CD8-positive, alpha-beta memory T cell (primary cell): ENCODE measurements at places on chromosomes 7 and 10. TPM values are rescaled to one million over a fixed set of nuclear protein-coding genes. Genes with fewer than 3 reads are reported as not detected.

- no peak overlapping the region for H3K4me3 ChIP-seq
- no peaks in the 10 kb centered on the region for H3K27me3 ChIP-seq
- H3K27ac ChIP-seq: no peak overlapping the region
- H3K36me3 ChIP-seq: no peaks in the 10 kb centered on the region
- H3K4me1 ChIP-seq: no peaks in the 10 kb centered on the region
Observed at GRCh38 chr10:96619796-96620773, 33.3 kb upstream of the TM9SF3 start.

DNA sequence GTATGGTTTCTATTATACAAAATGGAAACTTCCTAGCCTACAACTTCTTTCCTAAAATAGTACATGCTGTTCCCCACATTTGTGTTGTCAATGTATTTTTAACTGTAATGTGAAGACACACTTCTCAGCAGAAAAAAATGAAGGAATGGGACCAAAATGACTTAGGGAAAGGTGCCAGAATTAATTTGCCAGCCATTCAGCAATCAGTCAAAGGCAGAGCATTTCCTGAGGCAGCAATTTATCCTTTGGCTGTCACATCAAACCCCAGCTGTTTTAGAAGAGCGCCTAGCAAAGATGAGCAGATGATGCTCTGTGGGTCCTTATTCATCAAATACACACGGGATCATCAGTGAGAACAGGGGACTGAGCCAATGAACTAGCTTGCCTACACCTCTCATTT lies 592.5 kb downstream of the KCNMA1 start:
- no peak overlapping the region for H3K4me3 ChIP-seq
- no peak for DNase-seq
- H3K27ac ChIP-seq: no peak overlapping the region
- no peaks in the 10 kb centered on the region for H3K27me3 ChIP-seq
- peaks cover 13% of the 10 kb centered on the region for H3K4me1 ChIP-seq
- H3K36me3 ChIP-seq: no peaks in the 10 kb centered on the region

Gene CACNB2
- not detected for total RNA-seq

Gene UMAD1
- total RNA-seq: 14.8 TPM

DNA sequence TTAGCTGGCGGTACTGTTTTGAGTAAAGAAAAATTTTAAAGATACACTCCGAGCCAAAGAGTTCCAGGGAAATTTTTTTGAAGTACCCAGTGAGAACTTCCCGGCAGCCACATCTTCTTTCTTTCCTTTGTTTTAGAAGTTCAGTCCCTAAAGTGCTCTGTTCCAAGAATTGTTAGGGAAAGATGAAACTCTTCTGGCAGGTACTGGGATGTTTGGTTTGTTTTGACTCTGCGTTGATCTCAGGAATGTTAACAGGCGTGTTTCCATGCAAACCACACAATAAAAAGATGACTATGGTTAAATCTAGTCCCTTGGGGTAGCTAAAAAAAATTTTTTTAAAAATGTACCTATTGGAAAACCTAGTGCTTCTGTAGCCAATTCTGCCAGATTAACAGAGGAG lies 224.7 kb upstream of the PHYHIPL start:
- H3K4me1 ChIP-seq: no peaks in the 10 kb centered on the region
- no peaks in the 10 kb centered on the region for H3K36me3 ChIP-seq
- H3K4me3 ChIP-seq: no peak overlapping the region
- no peaks in the 10 kb centered on the region for H3K27me3 ChIP-seq

DNA sequence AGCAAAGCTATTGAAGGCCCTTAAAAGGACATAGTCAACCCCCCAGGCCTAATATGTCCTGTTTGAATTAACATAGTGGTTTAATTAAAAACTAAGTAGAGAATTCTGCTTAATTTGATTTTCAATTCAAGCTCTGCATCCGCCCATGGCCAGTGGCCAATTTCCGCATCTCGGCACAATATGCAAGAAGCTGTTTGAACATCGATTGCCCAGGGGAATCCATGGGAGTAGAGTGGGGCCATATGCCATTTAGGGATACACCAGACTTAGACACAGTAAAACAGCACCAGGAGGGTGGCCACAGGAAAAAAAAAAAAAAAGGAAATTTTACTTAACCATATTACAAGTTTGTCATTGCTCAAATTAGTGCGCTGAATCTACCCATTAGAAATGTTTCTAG lies 100.4 kb downstream of the LMBR1 start:
- no peaks in the 10 kb centered on the region for H3K4me1 ChIP-seq
- no peak for DNase-seq
- no peaks in the 10 kb centered on the region for H3K27me3 ChIP-seq
- H3K36me3 ChIP-seq: peaks cover 4% of the 10 kb centered on the region
- no peak overlapping the region for H3K4me3 ChIP-seq

Gene MDFIC
- total RNA-seq: 131 TPM

DNA sequence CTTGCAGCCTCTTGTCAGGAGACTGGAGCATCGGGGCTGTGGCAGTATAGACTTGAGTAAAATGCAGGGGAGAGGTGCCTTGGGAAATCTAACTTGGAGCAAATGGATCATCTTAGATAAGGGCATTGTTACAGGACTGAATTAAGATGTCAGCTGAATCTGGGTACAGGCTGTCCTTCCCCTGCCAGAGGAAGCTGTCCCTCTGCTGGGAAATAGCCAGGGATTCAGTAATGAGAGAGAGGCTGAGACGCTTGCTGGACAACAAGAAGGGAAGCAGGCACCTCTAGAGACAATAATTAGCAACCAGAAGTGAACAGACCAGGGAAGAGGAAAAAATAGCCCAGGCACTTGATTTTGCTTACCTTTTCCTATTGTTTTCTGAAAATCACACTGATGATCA lies 20.7 kb upstream of the RAPGEF5 start:
- H3K36me3 ChIP-seq: no peaks in the 10 kb centered on the region
- DNase-seq: no peak
- H3K27ac ChIP-seq: no peak overlapping the region
- H3K4me1 ChIP-seq: no peaks in the 10 kb centered on the region
- no peak overlapping the region for H3K4me3 ChIP-seq

GRCh38 chr10:3107426-3107961 lies 40.1 kb downstream of the PFKP start:
- no peak overlapping the region for H3K4me3 ChIP-seq
- H3K36me3 ChIP-seq: peaks cover 42% of the 10 kb centered on the region
- H3K4me1 ChIP-seq: no peaks in the 10 kb centered on the region
- no peak for DNase-seq

- H3K4me1 ChIP-seq: no peaks in the 10 kb centered on the region
- H3K36me3 ChIP-seq: no peaks in the 10 kb centered on the region
- no peak overlapping the region for H3K27ac ChIP-seq
- no peak overlapping the region for H3K4me3 ChIP-seq
- no peaks in the 10 kb centered on the region for H3K27me3 ChIP-seq
Observed at GRCh38 chr10:15802375-15802949, 57.8 kb downstream of the MINDY3 start.

Gene PLCE1
- total RNA-seq: not detected

Gene FAM25C
- total RNA-seq: not detected

DNA sequence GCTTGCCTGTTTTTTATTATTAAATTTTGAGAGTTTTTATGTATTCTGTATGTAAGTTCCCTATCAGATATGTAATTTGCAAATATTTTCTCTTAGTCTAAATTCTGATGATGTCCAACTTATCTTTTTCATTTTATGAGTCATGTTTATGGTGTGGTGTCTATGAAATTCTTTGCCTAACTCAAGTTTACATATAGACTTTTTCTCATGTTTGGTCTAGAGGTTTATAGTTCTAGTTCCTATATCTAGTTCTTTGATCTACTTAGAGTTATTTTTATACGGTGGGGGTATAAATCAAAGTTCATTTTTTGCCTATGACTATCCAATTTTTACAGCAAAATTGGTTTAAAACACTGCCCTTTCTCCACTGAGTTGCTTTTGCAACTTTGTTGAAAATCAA lies 26.3 kb upstream of the CCDC7 start:
- DNase-seq: no peak
- H3K36me3 ChIP-seq: no peaks in the 10 kb centered on the region
- no peak overlapping the region for H3K27ac ChIP-seq
- H3K4me3 ChIP-seq: no peak overlapping the region

DNA sequence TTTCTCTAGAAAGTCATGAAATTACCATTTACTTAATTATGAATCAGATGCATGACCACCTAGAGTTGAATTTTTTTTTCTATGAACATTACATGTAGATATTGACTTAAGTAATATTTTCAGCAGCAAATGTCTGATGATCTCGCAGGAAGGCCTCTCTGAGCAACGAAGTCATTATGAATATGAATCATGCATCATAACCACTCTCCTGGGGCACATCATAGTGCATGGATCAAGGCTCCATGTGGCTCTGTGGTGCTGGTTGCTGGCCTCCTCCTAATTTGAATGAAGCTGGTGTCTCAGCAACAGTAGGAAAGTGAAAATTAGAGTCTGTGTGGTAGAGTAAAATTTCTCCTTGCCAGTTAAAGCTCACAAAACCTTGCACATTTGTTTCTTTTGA lies 121.4 kb upstream of the INHBA start:
- H3K27me3 ChIP-seq: no peaks in the 10 kb centered on the region
- no peak overlapping the region for H3K27ac ChIP-seq
- H3K36me3 ChIP-seq: no peaks in the 10 kb centered on the region
- H3K4me1 ChIP-seq: no peaks in the 10 kb centered on the region
- H3K4me3 ChIP-seq: no peak overlapping the region

Gene CPA1
- not detected for total RNA-seq

DNA sequence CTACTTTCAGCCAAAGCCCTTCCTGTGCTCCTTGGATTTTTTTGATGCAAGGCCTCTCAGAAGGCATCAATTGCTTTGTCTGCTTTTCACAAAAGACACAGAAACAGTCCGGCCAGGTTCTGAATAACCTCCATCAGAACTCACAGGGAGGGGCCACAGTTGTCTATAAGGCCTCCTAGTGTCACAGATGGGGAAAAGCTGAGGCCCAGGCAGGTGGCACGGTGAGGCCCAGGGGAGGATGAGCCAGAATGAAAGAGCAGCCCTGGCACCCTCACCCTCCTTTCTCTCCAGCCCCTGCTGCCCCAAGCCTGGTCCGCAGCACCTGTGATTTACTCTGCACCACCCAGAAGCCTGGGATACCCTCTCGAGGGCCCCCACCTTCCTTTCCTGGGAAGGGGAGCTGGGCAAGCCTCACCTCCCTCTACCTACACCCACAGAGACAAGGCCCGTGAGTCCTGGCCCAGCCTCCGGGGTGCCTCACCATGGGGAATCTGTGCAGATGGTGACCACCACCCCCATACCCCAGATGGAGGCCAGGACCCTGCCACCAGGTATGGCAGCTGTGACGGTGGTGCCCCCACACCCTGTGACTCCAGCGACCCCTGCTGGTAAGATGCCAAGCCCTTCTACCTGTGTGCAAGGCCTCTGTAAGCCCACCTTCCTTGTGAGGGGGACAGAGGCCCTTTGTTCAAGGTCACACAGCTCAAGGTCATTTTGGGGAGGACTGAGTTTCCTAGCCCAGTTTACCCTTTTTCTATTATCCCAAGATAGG lies 26.2 kb upstream of the ZNF467 start:
- no peaks in the 10 kb centered on the region for H3K27me3 ChIP-seq
- H3K36me3 ChIP-seq: no peaks in the 10 kb centered on the region
- DNase-seq: peak; percentile 36
- no peaks in the 10 kb centered on the region for H3K4me1 ChIP-seq

GRCh38 chr10:68231106-68231816 lies 652 bp downstream of the ATOH7 start:
- H3K27ac ChIP-seq: no peak overlapping the region
- H3K4me1 ChIP-seq: no peaks in the 10 kb centered on the region
- H3K36me3 ChIP-seq: no peaks in the 10 kb centered on the region
- no peak for DNase-seq
- H3K27me3 ChIP-seq: peaks cover 21% of the 10 kb centered on the region

Gene INA
- 0.73 TPM for total RNA-seq

GRCh38 chr10:103783681-103784080 lies 71.7 kb downstream of the SH3PXD2A start:
- no peak overlapping the region for H3K27ac ChIP-seq
- DNase-seq: no peak
- H3K4me3 ChIP-seq: no peak overlapping the region

Gene KCNIP2
- 0.96 TPM for total RNA-seq

DNA sequence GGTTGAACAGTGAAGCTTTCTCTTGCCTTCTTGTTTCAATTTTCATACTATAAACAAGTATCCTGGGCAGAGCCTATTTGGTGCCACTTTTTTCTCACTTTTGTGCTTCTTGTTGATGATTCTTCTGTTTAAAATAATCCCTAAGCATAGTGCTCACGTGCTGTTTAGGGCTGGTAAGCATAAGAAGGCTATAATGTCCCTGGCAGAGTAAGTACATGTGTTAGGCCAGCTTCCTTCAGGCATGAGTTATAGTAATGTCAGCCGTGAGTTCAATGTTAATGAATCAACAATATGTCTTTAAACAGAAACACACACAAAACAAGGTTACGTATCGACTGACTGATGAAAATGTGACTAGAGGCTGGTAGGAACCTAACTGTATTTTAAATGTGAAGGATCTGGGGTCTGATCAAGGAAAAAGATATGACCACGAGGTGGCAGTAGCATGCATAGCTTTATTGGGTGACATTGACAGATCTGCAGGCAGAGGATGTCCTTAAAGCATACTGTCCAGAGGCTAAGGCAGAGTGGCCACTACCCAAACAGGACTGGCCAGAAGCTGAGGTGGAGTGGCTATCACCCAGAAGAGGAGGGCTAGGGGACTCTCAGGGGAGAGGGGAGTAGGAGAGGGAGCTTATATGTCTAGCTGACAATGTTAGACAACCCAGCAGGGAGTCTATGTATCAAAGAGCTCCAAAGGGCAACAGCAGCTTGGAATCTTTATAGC lies 113.7 kb downstream of the BRAF start:
- H3K4me3 ChIP-seq: no peak overlapping the region
- H3K4me1 ChIP-seq: no peaks in the 10 kb centered on the region
- H3K27ac ChIP-seq: no peak overlapping the region
- peak; percentile 24 for DNase-seq
- no peaks in the 10 kb centered on the region for H3K36me3 ChIP-seq

DNA sequence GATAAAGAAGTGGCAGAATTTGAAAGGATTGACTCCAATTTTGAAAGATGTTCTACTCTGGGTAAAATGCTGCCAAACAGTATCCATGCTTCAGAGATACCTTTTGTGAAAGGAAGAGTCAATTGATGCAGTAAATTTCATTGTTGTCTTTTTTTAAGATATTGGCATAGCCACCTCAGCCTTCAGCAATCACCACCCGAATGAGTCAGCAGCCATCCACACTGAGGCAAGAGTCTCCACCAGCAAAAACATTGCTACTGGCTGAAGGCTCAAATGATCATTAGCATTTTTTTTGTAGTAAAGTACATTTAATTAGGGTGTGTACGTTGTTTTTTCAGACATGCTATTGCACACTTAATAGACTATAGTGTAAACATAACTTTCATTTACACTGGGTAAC lies 31.7 kb upstream of the CYP26C1 start:
- H3K27me3 ChIP-seq: no peaks in the 10 kb centered on the region
- H3K4me1 ChIP-seq: no peaks in the 10 kb centered on the region
- H3K4me3 ChIP-seq: no peak overlapping the region
- no peak overlapping the region for H3K27ac ChIP-seq
- no peaks in the 10 kb centered on the region for H3K36me3 ChIP-seq
- DNase-seq: no peak

DNA sequence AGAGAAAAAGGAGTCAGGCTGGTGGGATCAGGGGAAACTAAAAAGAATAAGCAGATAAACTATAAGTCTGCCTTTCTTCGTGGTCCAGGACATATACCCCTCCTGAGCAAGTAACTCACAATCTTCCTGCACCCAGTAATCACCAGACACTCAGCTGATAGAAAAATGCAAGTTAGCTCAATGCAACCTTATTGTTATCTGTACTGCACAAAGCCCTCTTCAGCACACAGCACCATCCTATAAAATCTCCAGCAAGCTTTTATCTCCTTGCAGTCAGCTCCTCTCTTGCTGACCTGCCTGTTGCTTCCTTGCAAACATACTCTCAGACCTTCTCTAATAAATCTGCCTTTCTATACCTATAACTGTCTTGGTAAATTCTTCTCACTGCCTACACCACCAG lies 6.7 kb downstream of the SLC37A3 start:
- H3K4me1 ChIP-seq: peaks cover 26% of the 10 kb centered on the region
- H3K4me3 ChIP-seq: no peak overlapping the region
- no peak for DNase-seq
- H3K27ac ChIP-seq: no peak overlapping the region

Gene IFIT1
- total RNA-seq: 0.71 TPM

Gene SCIN
- total RNA-seq: 0.35 TPM
